ENCODE measurements at places on chromosomes 11 and 22.

GRCh38 chr11:72814286-72815109 is at the start of gene ATG16L2:
Gene ATG16L2, plus strand, starts transcription at chr11:72814411. Its CDS starts 35 bp downstream, at chr11:72814446.
- peak; percentile 46 for DNase-seq

DNA sequence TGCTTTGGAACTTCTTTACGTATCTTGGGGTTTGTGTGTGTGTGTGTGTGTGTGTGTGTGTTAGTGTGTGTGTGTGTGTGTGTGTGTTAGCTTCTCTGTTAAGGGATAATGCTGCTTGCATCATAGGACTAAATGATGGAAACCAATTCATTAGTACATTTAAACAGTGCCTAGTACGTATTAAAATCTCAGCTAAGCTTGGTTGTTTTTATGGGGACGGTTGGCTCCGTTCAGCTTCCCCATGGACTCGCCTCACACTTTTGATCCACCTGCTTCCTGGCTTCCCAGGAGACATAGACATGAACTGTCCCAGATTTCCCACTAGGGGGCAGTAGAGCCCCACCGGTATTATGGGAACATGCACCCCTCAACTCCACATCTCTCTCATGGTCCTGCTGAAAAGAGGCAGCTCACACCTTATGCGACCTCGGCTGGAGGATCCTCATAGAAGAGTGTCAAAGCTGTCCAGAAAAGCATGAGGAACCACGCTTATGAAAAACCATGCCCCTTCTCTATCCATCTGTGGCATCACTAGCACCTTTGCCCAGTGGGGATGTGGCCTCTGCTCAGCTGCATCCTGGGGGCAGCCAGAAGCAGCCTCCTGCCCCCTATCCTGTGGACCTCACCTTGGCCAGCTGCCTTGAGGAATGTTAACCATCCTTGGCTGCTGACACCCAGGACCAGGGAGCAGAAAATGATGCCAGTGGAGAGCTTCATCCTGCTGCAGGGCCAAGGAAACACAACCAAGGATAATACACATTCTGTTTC is 9.7 kb upstream of the SAAL1 start:
- peak; percentile 57 for DNase-seq

DNA sequence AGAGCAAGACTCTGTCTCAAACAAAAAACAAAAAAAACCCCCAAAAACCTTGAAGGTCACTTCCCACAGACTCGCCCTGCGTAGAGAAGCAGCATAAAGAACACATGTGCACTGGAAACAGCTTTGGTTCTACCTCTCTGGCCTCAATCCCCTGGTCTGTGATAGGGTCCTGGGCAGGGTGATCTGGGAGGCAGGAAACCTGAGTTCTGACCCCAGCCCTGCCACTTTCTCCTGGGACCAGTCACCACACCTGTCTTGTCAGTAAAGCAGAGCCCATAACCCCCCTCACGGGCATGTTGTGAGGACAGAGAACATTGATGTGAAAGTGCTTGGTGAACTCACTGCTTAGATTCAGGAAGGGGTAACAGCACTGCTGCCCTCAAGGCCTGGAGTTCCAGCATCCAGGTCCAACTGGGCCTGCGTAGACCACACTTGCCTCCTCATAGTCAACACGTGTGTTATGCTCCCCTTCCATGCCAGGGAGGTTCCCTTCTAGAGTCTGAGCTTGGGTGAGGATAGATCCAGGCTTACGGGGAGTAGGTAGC is 11.4 kb downstream of the UCP2 start:
- DNase-seq: no peak

- DNase-seq: no peak
Measured at GRCh38 chr11:121777056-121777455, 324.3 kb upstream of the SORL1-AS1 start.

- no peak for DNase-seq
Measured at GRCh38 chr11:11501546-11502262, 120.1 kb downstream of the GALNT18 start.

DNA sequence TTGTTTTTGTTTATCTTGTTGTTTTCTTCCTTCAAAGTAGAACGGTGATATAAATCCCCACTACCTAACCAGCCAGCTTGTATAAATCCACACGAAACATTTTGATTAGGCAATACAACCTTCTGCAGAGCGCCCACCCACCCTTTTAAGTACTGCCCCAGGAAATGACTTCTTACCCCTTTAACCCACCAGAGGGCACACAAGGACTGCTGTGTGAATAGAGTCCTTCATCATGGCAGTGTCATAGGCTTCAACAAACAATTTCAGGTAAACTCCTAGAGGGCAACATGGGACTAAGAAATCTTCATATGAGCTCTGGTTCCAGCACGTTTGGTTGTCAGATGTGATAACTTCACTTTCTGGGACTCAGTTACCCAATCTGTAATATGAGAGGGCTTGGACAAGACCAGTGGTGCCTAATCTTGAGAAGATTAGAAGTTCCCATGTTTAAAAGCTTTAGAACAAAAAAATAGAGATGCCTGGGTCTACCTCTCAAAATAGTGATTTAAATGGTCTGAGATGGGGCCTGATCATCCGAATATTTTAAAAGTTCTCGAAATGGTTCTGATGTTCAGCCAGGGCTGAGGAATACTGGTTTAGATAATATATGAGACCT is 56.1 kb downstream of the PIWIL4 start:
- DNase-seq: peak; percentile 47

- no peak for DNase-seq
Measured at GRCh38 chr11:27233654-27234042, 129.4 kb downstream of the CCDC34 start.

DNA sequence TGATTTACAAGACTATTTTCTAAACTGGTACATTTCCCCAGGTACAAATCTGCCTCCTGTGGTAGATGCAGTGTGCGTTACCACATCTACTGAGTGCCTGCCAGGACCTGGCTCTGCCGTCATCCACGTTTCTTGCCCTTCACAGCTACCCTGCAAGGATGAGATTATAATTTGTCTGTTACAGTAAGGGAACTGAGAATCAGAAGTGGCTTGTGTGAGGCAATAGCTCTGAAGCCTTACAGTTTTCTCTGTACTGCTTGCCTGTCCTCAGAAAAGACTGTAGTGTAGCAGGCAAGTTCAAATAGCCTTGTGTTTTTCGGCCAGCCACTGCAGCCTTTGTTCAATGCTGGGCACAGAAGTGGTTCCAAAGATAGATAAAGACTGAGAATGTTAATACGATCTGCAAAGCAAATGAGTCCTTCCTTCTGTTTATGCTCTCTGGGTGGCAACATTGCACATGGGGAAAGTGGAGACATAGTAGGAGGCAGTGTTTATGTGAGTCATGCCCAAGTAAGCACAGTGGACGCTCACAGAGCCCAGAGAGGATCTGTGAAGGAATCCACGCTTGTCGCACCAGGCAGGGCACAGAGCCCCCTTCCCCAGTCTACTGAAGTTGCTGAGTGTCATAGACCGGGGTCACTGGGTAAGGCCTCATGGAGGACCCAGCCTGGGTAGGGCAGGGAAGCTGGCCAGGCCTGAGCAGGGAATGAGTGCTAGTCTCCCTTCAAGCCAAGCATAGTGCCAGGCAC is 49.1 kb downstream of the MICAL2 start:
- peak; percentile 71 for DNase-seq

- no peak for DNase-seq
Measured at GRCh38 chr11:21541187-21541751, 651.6 kb upstream of the ANO5 start.

DNA sequence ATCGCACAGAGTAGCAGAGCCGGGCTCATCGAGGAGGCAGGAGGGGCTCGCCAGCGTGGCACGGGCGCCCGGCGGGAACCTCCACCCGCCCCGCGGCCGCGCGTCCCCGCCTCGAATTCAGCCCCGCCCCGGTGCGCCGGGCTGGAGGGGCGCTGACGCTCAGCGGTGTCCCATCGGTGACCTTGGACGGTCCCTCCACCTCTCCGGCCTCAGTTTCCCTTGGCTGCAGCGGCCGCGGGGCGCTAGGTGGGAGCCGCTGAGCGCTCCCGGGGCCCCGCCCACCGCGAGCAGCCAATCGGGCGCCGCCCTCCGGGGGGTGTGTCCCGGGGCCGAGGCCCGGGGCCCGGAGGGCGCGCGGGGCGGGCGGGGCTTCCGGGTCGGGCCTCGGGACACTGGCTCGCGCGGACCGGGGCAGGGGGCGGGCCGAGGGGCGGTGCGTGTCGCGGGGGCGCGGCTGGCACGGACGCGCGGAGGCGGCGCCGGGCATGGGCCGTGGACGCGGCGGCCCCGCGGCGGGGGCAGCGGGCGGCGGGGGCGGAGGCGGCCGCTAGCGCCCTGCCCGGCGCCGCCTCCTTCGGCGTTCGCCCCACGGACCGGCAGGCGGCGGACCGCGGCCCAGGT is at the start of gene PPARA:
Gene PPARA (plus strand): TSS at position 493 of the 621 bp plus-strand sequence. CDS start 47,858 bp downstream, outside the sequence.
- peak; percentile 91 for DNase-seq

- no peak for DNase-seq
Measured at GRCh38 chr11:36619502-36619901, 21.5 kb upstream of the RAG2 start.

DNA sequence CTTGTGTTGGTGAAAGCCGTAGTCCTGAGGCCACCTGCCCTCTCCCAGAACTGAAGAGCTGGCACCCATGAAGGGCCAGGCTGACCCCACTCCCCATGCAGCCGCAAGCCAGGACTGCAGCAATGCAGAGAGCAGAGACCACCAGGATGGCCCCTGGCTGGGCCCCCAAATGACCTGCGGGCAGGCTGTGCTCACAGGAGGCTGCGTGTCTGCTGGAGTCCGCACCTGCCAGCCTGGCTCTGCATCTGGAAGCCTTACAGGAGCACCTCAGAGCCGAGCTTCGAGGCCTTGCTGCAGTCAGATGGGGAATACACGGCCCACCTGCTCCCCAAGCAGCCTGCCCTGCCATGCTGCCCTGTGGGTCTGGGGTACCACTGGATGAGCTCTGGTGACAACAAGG is 1336.8 kb downstream of the TBC1D22A start:
- DNase-seq: no peak
